ENCODE measurements at places on chromosomes 13 and 19.

DNA sequence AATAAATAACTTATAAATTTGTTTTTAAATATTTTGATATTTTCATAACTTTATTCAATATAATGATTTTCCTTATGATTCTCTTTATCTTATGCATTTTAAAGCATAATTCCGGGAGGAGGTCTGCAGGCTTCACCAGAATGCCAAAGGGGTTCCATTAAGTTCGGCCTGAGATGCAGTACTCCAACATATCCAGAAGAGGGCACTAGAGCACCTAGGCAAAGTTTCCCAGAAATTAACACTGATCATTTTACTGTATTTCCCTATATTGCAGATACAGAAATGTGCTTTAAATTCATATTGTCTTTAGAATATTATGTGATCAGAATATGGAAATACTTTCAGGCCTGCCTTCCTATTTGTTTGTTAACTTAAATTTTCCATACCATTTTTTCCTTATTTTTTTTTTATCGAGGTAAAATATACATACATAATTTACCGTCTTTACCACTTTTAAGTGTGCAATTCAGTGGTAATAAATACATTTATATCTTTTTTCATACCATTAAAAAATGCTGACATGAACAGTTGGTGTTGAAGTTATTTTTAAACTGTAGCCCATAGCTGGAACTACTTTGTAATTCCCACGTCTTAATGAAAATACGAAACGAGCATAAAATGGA lies 58.9 kb upstream of the TM9SF2 start:
- peak; percentile 77 for DNase-seq

GRCh38 chr19:3186891-3187661 lies 1.3 kb downstream of the NCLN start:
- DNase-seq, result no peak

GRCh38 chr13:98307463-98308085 lies 130.5 kb upstream of the RNF113B start:
- no peak for DNase-seq

DNA sequence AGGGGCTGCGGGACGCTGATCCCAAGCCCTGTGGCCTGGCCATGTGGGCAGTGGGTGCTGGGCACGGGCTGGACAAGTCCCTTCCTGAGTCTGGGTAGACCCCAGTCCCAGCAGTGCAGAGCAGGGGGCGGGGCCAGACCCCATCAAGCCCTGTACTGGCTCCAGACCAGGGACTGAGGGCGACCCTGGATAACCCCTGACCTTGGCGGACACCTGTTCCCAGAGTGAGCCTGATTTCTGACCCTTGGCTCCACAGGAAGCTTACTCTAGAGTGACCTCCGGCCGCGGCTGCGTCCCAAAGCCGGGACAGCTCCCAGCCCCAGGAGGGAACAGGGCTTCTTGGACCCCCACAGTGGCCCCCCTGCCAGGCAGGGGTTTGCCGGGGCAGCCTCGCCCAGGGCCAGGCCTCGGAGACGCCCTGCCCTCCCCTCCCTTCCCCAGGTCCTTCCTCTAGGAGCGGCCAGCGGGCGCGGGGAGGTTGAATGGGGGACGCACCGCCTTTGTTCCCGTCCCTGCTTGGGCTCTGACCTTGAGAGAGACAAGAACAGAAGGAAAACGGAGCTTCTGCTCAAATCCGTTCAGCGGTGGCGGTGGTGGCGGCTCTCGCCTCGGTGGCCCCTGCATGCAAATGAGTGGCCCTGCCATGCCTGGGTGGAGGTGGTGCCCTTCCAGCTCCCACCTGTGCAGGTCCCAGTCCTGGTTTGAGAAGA lies 2.3 kb upstream of the EFNA2 start:
- no peak for DNase-seq

DNA sequence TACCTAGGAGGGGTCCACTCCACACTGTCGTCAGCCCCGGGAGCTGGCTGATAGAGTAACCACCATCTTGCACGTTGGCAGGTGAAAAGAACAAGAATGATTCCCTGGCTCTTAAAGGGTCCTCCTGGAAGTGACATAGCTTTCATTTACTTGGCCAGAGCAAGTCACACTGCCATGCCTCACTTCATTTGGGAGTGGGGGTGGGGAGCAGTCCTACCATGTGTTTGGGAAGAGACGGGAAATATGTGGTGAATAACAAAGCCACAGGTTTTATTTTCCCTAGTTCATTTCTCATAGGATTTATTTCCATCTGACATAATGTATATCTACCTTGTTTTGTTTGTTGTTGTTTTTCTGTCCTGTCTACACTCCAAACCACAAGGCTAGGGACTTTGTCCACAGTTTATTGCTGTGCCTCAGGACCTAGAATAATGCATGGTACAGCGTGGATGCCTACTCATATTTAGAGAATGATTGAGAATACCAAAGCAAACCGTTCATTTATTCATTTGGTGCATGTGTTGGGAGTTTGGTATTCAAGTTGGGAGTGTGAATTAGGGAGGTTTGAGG lies 26.8 kb downstream of the UBAC2 start:
- no peak for DNase-seq

DNA sequence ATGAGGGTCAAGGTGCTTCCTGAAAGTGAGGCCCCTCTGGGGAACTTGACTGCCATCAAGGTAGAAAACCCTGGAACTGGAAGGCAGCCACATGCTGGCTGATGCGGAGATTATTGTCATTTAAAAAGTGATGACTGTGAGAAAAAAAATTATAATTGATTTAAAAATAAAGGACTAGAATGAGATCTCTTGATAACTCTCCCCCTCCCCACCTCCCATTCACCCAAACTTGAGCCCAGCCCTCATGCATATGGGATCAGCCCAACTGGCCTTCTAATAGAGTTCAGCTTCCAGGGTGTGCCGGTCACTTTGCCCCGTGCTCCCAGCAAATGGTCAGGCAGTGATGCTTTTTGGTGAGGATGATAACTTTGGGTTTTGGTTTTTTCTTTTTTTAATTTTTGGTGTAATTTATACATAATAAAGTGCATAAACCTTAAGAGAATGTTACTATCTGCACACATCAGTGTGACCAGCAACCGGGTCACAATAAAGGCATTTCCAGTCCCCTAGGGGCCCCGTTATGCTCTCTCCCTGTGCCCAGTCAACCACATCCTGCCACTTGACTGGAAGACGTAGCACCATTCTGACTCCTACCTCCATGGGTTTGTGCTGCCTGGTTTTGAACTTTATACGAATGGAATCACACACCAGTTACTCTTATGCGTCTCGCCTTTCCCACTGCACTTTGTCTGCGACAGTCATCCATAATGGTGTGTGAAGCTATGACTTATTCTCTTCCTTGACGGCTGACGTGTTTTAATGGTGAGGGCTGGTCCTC lies 187.9 kb downstream of the USP12 start:
- no peak for DNase-seq

DNA sequence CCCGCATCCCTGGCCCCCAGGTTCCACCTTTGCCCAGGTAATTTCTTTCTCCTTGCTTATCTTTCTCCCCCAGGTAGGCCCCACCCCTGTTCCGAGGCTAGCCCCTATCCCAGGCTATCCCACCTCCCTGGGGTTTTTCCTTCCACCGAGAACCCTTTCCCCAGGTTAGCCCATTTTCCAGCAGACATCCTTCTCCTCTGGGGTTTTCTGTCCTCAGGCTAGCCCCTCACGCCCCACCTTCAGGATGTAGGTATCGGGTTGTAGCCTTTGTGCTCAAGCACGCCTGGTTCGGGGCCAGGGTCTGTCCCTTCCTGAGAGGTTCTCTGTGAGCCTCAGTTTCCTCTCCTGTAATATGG lies 837 bp downstream of the FSD1 start:
- no peak for DNase-seq

DNA sequence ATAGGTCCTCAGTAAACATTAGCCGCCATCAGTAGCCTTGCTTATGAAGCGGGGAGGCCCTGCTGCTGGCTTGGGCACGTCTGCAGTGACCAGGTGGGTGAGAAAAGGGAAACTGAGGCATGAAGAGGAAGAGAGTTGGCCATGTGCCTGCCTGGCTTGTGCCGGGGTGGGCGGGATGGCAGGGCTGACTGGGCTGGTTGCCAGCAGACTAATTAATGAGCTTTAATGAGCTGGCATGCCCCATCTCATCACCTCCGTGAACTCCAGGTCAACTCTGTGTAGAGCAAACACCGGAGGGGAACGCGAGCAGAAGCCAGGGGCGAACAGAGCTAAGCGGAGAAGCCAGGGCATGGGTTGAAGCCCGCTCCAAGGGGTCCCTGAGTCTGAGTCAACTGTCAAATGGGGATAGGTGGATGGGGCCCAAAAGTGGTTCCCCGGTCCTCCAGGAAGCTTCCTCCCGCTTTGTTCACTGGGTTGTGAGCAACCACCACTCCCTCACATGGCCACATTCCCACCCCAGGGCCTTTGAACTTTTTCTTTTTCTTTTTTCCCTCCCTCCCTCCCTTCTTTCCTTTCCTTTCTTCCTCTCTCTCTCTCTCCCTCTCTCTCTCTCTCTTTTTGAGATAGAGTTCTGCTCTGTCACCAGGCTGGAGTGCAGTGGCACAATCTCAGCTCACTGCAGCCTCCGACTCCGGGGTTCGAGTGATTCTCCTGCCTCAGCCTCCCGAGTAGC lies 8.7 kb downstream of the NR2F6 start:
- no peak for DNase-seq

DNA sequence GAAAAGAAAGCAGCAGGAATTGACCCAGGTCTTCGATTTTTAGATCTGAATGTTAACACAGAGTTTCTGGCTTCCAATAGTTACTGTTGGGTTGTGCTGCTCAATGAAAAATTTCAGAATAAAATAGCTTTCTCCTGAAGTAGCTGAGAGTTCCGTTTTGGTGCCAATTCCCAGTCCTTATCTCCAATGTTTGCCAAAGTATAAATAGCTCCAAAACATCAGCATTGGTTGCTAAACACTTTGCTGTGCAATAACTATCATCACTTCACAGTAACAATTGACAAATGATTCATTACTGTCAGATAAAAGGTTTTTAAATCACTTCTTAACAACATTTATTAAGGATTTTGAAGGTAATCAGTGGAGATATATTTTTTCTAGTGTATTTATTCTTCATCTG lies 446.0 kb downstream of the PCDH20 start:
- DNase-seq, result no peak

- no peak for DNase-seq
These were observed 9.4 kb downstream of the NLRP7 start for GRCh38 chr19:54937926-54938325.

GRCh38 chr13:75308222-75308621 lies 173.7 kb downstream of the TBC1D4 start:
- DNase-seq, result no peak

Data from CD4-positive, alpha-beta T cell treated with Interleukin-12 subunit alpha and Interleukin-12 subunit beta, for 1 hour (primary cell).